ENCODE measurements at places on chromosomes 2 and 18.

DNA sequence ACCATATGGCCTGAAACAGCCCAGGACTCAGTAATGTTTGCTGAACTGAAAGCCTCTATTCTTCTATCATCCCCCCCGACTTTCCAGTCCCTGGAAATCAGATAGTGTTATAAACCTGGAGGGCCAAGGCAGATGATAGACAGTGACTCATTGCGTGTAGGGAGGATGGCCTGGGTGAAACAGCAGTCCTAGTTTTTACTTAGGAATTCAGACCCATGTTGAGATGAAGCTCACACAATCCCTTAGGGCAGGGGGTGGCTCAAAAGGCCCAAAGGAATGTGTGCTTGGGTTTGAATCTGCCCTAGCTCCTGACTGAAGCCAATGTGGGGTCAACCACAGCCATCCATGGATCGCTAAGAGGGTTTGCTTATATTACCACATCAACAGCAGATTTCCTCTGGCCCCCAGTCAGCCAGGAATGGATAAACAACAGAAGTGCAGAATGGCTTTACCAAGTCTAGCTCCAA lies 43.9 kb upstream of the STPG4 start:
- DNase-seq, result no peak

DNA sequence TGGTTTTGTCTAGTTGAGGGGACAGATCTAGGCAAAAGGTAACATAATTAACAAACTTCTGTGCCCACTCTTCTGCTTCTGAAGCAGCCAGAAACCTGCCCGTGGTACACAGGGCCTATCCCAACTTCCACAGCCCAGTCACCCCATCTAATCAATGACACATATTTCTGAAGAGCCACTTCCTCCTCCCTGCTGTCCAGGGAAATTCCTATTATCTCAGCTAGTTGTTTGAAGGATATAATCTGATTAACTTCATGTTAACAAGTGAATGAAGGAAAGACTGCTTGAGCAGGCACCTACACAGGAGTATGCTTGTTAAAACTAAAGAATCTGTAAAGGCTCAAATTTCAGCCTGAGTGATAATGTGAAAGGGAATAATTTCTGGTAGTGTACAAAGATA lies 61.4 kb downstream of the CCDC148 start:
- DNase-seq, result no peak

- DNase-seq, result no peak
These were observed 74.9 kb upstream of the PELI1 start for GRCh38 chr2:64219149-64219548.

DNA sequence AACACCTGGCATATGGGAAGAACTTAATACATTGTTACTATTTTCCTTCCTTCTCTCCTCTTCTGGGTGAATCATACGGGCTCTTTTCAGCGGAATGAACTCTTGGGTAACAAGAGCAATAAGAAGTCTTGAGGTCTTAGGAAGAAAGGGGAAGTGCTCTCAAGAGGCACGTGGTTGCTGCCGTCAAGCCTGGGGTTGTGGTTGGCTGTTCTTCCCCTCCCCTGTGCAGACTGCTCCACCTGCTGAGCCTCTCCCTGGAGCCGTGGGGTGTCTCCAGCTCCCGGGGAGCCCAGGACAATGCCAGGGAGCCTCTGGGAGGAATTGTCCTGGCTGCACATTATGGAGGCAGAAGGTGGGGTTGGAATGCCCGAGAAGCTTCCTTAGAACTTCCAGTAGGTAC lies 19.4 kb downstream of the TOGARAM2 start:
- no peak for DNase-seq

DNA sequence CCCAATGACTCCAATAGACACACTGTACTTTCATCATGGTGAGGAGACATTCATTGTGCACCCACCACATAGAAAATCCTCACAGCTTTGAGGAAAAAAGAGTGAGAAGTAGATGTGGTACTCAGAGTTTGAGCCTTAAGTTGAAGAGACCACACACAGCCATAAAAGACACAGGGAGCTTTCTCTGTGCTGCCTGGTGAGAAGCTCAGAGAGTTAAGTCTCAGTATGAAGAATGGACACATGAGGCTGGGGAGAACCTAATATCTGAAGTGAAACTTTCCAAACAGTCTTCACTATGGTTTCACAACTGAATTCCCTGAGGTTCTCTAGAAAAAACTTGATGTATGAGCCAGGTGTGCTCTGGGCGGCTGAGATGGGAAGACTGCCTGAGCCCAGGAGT lies 237.9 kb downstream of the NBAS start:
- DNase-seq, result no peak

GRCh38 chr2:218777276-218777990 lies 4.5 kb upstream of the CYP27A1 start:
- DNase-seq, result no peak

- DNase-seq, result no peak
These were observed 184.8 kb downstream of the PRKCE start for GRCh38 chr2:45836316-45836715.

GRCh38 chr2:46921676-46922448 lies 6.3 kb upstream of the MCFD2 start:
- no peak for DNase-seq

- DNase-seq, result no peak
These were observed 485.3 kb downstream of the TGIF1 start for GRCh38 chr18:3935305-3935704.

- DNase-seq, result no peak
These were observed 336.7 kb upstream of the KCNH7 start for GRCh38 chr2:163175294-163175693.

- DNase-seq, result no peak
These were observed 162.9 kb downstream of the TRIB2 start for GRCh38 chr2:12879649-12880048.

- no peak for DNase-seq
These were observed 21.2 kb downstream of the RTP5 start for GRCh38 chr2:241890524-241891235.

- DNase-seq, result no peak
These were observed 9.5 kb upstream of the SMAD7 start for GRCh38 chr18:48959921-48960920.
